ENCODE measurements at places on chromosomes 13 and 19.

GRCh38 chr19:48641850-48642249 is 4.1 kb downstream of the CA11 start:
- no peak for DNase-seq

- DNase-seq = no peak
Measured at GRCh38 chr13:36108342-36108741, 22.8 kb downstream of the DCLK1 start.

DNA sequence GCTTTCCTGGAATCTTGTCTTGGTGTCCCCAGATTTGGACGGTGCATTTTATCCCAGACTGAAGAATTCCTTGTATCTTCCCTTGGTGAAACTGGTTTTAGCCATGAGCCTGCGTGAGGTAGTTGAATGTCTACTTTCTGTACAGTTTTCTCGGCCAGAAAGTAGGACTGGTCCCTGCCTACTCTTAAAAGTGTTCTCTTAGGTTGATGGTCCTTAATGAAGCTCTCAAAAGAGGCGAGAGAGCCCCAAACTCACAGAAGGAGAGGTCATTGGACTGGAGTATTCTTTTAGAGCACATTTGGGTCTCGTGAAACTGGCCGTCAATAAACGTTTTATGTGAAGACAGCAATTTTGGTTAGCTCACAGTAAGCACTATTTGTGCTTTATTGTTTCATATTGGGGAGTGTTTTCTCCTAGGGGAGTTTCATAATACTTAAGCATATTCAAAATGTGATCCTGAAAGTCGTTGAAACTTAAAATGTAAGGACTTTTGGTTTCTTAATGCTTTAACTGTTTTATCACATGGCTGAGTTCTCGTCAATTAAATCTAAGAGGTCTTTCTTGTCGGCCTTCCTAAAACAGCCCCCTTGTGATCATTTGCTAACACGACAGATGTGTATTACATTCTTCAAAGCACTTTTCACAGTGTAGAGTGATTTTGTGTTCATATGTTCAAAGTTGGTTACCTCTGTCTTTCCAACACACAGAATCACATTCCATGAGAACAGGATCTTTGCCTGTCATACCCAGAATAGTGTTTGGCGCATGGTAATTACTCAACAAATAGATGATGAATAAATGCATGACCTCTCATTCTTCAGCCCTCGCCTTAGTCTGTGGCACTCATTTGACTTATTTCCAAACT is 889 bp downstream of the GTF2F2 start:
- DNase-seq = no peak

DNA sequence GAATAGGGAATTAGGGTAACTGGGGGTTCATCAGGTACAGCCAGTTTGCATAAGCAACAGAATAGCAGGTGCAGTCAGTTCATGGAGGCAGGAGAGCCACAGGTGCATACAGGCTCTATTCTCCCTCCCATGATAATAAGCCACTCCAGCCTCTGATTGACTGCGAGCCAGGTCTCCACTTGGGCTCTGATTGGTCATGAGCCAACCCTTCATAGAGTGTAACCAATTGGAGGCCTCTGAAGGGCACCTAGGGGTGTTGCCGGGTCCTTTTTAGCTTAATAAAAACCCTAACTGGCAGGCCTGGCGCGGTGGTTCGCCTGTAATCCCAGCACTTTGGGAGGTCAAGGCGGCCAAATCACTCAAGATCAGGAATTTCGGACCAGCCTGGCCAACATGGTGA is 8.7 kb upstream of the CKM start:
- no peak for DNase-seq

- no peak for DNase-seq
Measured at GRCh38 chr13:42396501-42396900, 124.5 kb downstream of the AKAP11 start.

DNA sequence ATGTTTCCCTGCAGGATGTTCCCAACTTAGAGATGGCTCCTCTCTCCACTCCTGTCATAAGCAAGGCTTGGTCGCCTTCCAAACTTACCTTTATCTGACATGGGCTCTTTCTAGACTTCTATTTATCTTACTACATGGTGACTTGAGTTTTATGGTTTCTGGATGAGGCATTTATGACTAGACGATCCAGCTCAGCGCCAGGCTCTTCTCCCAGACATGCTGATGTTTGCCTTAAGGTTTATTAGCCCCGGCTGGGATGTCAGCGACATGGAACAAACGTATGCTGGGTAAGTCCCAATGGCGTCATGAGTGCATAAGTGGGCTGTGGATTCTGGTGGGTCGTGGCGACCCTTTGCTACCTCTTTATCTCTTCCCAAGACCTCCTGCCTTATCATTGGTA is 39.8 kb upstream of the SLC15A1 start:
- no peak for DNase-seq

All from stimulated activated CD4-positive, alpha-beta T cell treated with anti-CD3 and anti-CD28 coated beads, Interleukin-1b, Interleukin-23, amount 100 ng/mL, for 1 hour (primary cell).